MCF 10A (cell line): ENCODE measurements at places on chromosomes 6 and 20. TPM values are rescaled to one million over a fixed set of nuclear protein-coding genes. Genes with fewer than 3 reads are reported as not detected.

TAAR8 gene
- not detected in 2 replicates for total RNA-seq

HTR1E gene
- not detected in 2 replicates for total RNA-seq

HSPA12B gene
- not detected in 2 replicates for total RNA-seq

GRCh38 chr6:2133716-2134310 lies 111.6 kb downstream of the GMDS start:
- H3K27ac ChIP-seq: peak overlapping the region; percentile 35
- peak overlapping the region; percentile 19 for H3K4me3 ChIP-seq
- H3K4me1 ChIP-seq: peaks cover 25% of the 10 kb centered on the region
- no peaks in the 10 kb centered on the region for H3K36me3 ChIP-seq

DNA sequence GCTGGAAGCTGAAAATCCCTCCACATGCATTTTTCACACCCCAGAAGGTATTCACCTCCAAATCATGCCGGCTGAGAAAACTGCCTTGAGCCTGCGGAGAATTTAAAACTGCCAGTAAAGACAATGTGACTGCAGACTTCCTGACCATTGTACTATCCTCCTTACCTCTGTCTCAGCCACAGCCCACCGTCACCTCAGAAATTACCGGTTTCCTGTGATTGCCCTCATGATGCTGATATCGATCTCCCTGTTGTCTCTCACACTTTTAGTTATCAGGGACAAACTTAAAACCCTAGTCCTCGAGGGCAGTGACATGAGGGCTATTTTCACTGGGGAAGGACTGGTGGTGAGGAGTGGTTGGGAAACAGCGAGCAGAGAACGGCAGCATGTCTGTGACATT lies 30.2 kb upstream of the FOXQ1 start:
- DNase-seq: no peak
- H3K4me3 ChIP-seq: no peak overlapping the region
- no peak overlapping the region for H3K27ac ChIP-seq
- H3K27me3 ChIP-seq: no peaks in the 10 kb centered on the region
- H3K36me3 ChIP-seq: no peaks in the 10 kb centered on the region

GRCh38 chr6:44185953-44186634 lies 27.5 kb downstream of the CAPN11 start:
- DNase-seq: no peak
- H3K4me1 ChIP-seq: no peaks in the 10 kb centered on the region
- H3K4me3 ChIP-seq: no peak overlapping the region
- no peaks in the 10 kb centered on the region for H3K36me3 ChIP-seq

DNA sequence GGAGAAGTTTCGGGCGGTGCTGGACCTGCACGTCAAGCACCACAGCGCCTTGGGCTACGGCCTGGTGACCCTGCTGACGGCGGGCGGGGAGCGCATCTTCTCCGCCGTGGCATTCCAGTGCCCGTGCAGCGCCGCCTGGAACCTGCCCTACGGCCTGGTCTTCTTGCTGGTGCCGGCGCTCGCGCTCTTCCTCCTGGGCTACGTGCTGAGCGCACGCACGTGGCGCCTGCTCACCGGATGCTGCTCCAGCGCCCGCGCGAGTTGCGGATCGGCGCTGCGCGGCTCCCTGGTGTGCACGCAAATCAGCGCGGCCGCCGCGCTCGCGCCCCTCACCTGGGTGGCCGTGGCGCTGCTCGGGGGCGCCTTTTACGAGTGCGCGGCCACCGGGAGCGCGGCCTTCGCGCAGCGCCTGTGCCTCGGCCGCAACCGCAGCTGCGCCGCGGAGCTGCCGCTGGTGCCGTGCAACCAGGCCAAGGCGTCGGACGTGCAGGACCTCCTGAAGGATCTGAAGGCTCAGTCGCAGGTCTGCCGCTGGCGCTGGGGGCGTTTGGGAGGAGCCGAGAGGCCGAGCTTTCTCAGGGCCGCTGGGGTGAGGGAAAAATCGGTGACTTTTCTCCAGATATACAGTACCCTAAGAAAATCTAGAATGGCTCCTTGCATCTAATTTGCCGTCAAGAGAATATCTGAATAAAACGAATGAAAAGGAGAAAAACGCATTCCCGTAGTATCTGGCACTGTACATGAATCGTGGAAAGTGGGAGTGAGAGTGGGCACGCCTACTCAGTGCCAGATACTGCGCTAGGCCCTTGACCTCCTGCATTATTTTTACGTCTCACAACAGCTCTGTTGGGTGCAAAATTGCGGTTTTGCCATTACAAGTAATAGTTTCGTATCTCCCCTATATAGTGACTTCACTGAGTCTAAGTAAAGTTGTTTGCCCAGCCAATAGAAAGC lies 1.0 kb downstream of the CALHM6 start:
- no peaks in the 10 kb centered on the region for H3K36me3 ChIP-seq
- H3K27ac ChIP-seq: no peak overlapping the region
- no peaks in the 10 kb centered on the region for H3K4me1 ChIP-seq
- no peak for DNase-seq
- no peak overlapping the region for H3K4me3 ChIP-seq

GRCh38 chr20:17579369-17580039 lies 9.6 kb downstream of the DSTN start:
- H3K4me1 ChIP-seq: peaks cover 27% of the 10 kb centered on the region
- DNase-seq: peak; percentile 28
- H3K36me3 ChIP-seq: peaks cover 33% of the 10 kb centered on the region
- H3K4me3 ChIP-seq: no peak overlapping the region
- H3K27me3 ChIP-seq: no peaks in the 10 kb centered on the region

DNA sequence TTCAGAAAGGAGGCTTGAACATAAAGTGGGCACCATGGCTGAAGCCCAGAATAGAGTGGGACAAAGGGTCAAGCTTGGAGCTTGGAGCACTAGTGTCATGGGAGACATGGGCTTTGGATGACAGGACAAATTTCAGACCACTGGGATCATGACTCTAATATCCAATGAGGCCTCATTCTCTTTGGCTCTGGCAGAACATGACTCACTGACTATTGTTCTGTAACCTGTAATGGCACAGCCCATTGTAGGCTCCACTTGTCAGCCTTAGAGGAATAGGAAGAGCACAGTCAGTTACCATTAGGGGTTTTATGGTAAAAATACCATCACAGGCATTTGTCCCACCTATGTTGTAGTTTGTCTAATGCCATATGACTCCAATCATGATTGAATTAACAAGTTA lies 34.0 kb upstream of the MMS22L start:
- no peaks in the 10 kb centered on the region for H3K27me3 ChIP-seq
- DNase-seq: peak; percentile 17
- H3K27ac ChIP-seq: no peak overlapping the region
- no peaks in the 10 kb centered on the region for H3K4me1 ChIP-seq

DNA sequence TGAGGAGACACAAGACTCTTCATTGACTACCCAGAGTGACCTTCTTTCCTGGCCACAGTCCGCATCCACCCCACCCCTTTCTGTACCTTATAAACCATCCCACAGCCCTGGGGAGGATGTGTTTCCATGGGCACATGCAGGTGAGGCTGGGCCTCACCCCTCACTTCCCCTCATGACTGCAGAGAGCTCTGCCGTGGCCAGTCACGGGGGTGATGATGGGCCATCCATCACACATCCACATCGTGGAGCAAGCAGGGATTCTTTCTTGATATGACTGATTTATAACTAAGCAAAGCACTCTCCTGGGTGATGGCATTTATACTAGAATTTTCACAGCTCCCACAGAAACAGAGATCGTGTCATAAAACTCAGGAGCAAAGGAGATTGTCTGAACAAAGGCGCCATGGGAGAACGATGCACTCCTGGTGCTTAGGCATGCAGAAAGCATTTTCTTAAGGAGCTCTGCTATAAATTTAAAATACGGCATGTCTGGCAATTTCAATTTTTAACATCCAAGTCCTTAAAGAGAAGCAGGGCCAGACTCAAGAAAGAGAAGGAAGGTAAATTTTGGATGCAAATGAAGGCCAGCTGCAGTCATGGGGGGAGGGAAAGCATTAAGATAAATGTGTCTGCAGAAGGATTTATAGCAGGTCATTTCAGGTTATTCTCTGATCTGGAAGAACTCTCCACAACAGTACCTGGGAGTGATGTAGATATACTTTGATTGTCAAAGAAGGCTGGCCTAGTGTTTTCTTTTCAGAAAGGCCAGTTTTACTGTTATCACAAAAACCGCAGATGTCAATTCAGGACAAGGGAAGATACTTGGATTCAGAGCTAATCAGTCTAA lies 777.0 kb downstream of the C6orf118 start:
- H3K27me3 ChIP-seq: no peaks in the 10 kb centered on the region
- no peaks in the 10 kb centered on the region for H3K36me3 ChIP-seq
- H3K4me3 ChIP-seq: no peak overlapping the region
- peaks cover 6% of the 10 kb centered on the region for H3K4me1 ChIP-seq
- H3K27ac ChIP-seq: no peak overlapping the region
- DNase-seq: no peak

DNA sequence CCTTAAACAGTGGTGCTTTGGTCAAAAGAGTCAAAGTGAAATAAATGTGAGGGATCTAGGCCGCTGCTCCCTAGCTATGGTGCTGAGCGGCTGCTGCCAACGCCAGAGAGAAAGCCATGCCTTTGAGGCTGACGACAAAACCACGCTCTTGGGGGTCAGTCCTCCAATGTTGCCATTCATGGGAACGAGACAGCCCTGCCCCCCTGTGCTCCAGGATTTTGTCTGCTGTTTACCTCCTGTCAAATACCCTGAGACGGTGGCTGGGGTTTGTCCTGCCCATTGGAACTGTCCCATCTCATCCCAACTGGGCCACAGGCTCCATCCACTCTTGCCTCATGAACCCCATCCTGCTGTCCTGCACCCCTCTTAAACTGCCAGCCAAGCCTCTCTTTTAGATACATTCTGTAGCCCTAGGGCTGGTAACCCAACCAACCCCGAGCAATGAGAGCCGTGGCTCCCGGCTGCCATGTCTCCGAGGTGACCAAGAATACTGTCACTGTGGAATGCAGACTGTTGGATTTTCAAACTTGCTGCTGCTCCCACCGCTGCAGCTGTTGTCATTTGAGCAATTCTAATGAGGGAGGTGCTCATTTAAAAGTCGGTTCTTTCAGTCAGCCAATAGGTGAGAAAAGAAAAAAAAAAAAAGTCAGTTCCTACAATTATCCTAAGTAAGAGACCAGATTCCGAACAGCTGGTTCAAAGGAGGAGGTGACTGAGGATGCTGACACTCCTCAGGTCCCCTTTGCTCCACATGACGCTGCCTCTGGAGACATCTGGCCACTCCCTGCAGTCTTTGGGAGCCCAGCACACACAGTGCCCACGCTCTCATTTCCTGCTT lies 73.1 kb upstream of the QKI start:
- no peak overlapping the region for H3K4me3 ChIP-seq
- H3K27me3 ChIP-seq: no peaks in the 10 kb centered on the region
- no peak overlapping the region for H3K27ac ChIP-seq
- DNase-seq: no peak
- H3K36me3 ChIP-seq: no peaks in the 10 kb centered on the region
- H3K4me1 ChIP-seq: no peaks in the 10 kb centered on the region

- no peak overlapping the region for H3K4me3 ChIP-seq
- H3K27ac ChIP-seq: no peak overlapping the region
- no peaks in the 10 kb centered on the region for H3K27me3 ChIP-seq
- H3K36me3 ChIP-seq: peaks cover 6% of the 10 kb centered on the region
Measured at GRCh38 chr6:20417819-20418218, 16.1 kb downstream of the E2F3 start.

GRCh38 chr20:57600320-57601210 lies 19.7 kb downstream of the ZBP1 start:
- no peaks in the 10 kb centered on the region for H3K4me1 ChIP-seq
- no peaks in the 10 kb centered on the region for H3K36me3 ChIP-seq
- no peak for DNase-seq
- peaks cover 11% of the 10 kb centered on the region for H3K27me3 ChIP-seq
- no peak overlapping the region for H3K27ac ChIP-seq
- no peak overlapping the region for H3K4me3 ChIP-seq

DNA sequence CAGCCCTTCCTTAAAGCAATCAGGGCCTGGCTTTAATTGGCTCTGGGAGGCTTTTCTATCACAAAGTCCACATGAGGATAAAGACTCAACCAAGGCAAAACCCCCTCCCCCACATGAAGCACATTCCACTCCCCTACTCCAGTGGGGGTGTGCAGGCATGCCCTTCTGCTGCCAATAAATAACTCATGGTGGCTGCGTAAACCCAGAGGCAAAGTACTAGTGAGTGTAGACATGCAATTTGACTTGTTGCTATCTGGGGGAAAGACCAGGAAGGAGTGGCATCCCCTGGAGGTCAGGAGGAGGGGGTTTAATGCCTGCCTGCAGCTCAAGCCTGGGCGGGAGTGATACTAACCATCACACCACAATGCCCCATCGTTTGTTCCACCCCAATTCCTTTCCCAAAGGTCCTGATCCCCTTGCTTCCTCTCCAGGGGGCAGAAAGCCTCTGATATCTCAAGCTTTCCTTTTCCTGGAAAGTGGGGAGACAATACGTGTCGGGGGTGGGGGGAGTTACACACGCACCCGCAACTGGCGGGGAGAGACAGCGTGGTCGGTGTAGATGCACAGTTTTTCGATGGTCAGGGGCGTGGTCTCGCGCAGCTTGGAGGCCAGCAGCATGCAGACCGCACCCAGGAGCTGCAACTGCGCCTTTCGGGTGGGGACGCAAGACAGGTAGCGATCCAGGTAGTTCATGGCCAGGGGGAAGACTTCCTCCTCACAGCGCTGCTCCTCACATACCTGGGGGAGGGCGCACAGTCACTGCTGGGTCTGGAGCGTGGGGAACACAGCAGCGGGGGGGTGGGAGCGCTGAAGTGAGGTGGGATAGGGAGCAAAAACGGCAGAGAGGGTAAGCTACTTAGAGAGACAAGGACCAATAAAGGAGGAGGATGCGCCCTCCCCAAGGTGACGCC lies 1.5 kb downstream of the CCND3 start:
- H3K27ac ChIP-seq: peak overlapping the region; percentile 87
- H3K4me1 ChIP-seq: peaks cover 31% of the 10 kb centered on the region
- peak overlapping the region; percentile 85 for H3K4me3 ChIP-seq
- DNase-seq: peak; percentile 42

- H3K27ac ChIP-seq: no peak overlapping the region
- H3K4me3 ChIP-seq: no peak overlapping the region
- H3K27me3 ChIP-seq: no peaks in the 10 kb centered on the region
Measured at GRCh38 chr6:130547723-130548122, 181.9 kb downstream of the TMEM200A start.

GRCh38 chr6:29870104-29870503 lies 42.5 kb downstream of the HLA-G start:
- no peaks in the 10 kb centered on the region for H3K4me1 ChIP-seq
- no peaks in the 10 kb centered on the region for H3K36me3 ChIP-seq

DNA sequence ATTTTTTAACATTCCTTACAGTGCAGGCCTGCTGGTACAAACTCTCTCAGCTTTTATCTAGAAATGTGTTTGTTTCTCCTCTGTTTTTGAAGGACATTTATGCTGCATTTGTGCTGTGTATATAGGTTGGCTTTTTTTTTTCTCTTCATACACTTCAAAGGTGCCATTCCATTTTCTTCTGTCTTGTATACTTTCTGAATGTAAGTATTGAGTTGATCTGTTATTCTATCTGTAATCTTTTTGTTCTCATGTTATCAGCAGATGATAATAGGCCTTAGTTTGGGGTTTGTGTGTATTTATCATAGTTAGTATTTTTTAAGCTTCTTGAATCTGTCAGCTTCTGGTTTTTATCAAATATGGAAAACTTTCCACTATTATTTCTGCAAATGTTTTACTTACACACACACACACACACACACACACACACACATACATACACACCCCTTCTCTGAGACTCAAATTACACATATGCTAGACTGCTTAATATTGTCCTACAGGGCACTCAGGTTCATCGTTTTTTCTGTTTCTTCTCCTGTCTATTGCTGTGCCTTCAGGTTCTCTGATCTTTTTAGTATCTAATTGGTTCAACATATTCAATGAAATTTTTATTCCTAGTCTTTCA lies 74.6 kb downstream of the RPP40 start:
- no peak overlapping the region for H3K4me3 ChIP-seq
- H3K27me3 ChIP-seq: no peaks in the 10 kb centered on the region
- peaks cover 6% of the 10 kb centered on the region for H3K36me3 ChIP-seq
